ENCODE measurements at places on chromosomes 7 and 10.
A peak's percentile ranks its signal among the peaks of the same experiment; 100 is the strongest.

- no peak for DNase-seq
Observed at GRCh38 chr7:81774551-81774950, 4.7 kb upstream of the HGF start.

DNA sequence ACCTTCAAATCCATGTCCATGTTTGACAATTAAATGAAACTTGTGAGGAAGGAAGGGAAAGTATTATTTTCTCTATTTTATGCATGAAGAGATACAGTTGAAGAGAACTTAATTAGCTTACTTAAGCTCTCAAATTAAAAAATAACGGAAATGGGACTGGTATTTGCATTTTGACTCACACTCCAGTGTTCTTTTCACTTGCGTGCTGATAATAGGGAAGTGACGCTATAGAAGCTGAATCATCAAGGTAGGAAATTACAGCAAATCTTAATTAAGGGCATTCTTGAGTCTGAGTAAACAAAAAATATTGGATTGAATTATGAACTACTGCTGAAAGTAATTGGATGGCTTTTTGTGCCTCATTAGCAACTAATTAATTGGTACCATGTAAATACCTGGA, 44.0 kb upstream of the NPVF start:
- DNase-seq = no peak

DNA sequence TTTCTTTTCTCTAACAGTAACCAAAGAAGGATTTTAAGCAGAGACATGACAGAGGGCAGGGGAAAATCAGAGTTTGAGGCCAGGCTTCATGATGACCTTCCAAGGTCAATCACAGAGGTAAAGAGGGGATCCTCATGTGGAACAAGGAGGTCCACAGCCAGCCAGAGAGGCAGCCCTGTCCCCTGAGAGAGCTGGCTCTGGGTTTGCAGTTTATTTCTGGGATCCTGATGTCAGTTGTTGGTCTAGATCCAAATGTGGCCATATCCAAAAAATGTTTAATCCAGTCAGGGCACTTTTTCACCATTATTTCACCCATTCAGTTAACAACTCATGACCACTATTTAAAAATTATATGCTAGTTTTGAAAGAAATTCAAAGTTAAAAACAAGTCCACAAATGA, 45.6 kb downstream of the GPR141 start:
- DNase-seq = no peak

- no peak for DNase-seq
Observed at GRCh38 chr7:99296471-99296870, 23.8 kb downstream of the MYH16 start.

DNA sequence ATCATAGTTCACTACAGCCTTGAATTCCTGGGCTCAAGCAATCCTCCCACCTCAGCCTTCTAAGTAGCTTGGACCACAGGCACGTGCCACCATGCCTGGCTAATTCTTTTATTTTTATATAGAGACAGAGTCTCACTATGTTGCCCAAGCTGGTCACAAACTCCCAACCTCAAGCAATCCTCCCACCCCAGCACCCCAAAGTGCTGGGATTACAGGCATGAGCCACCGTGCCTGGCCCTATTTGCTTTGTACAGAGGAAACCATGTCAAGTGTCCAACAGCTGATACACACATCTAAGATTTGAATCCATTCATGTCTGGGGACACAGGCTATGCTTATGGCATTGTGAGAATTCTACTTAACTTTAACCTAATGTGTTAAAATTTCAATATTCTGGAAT, 29.9 kb upstream of the MPP7 start:
- DNase-seq = no peak

DNA sequence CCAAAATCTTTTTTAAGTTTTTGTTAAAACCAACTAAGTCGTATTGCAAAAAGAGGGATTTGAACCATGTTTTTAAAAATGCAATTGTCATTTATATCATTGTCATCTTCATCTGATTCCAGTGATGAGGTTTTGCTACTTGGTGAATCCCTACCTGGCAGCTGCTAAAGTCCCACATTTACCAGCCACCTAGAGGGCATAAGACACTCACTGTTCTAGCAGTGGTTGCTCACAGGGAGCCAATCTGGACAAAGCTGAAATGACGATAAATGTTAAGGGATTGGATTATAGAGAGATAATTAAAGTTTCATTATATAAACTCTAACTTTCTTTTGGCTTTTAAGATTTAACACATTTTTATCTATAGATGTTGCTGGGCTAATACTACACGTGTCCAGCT, 18.7 kb downstream of the KIFBP start:
- no peak for DNase-seq

DNA sequence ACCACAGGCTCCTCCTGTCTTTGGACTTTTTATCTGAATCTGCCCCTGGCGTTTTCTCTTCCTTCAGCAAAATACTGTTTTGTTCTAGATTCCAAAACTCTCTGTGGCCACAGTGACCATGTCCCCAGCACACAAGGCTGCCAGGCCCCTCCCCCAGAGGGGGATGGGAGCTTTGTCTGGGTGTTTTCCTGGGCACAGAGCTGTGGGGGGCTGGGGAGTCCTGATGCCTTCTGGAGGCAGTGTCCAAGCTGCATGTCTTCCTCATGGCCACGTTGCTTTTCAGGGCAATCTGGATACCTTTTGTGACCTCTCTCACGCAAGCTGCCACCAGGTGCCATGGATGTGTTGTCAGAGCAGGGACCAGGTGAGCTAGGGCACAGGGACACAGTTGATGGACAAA, 26.2 kb downstream of the ANTXRL start:
- no peak for DNase-seq

- DNase-seq = no peak
Observed at GRCh38 chr10:65846541-65846940, 1079.3 kb upstream of the LRRTM3 start.

DNA sequence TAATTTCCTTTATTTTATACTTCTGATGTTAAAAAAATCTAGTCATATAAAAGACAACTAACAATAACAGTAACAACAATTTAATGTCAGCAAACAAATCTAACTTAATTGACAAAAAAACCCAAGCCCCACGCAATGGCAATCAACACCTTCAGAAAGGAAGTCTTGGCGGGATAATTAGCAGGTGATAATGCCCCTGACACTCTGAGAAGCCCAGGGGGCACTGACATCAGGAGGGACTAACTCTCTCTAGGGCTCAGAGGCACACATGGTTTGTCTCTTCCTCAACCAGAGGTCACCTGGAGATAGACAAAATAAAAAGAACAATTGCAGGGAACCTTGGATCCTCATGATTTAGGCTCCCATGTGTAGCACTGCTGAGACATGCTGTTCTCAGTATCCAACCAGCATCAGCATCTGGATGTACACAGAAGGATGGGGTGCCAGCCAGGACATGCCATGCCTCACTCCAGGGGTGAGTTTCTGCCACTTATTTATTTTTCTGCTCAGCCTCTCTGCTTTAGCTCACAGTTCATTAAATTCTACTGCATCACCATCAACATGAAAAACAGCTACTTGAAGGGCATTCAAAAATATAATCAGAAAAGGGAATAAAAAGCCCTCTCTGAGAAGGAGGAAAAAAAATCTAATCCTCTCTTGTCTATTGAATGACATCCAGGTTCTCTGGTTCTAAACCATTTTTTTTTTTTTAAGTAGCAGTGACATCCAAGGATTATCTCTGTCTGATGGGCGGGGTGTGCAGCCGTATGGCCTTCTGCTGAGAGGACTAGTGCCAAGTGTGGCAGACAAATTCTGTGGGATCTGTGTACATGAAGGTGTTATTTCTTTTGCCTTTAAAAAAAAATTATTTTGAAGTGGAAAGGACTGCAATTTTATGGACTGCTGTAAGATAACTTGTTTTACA, 96.3 kb downstream of the ATXN7L1 start:
- DNase-seq = peak; percentile 32

DNA sequence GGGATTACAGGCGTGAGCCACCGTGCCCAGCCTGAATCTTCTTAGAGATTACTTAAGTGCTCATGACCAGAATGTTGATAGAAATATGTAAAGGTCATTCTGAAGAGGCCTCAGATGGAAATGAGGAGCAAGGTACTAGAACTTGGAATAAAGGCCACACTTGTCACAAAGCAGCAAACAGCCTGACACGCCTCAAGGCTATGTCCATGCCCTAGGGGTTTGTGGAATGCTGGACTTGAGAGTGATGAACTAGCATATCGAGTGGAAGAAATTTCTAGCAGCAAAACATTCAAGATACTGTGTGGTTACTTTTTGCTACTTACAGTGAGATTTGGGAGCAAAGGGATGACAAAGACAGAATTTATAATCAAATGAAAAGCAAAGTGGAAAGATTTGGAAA, 39.0 kb downstream of the ZNF438 start:
- DNase-seq = no peak

DNA sequence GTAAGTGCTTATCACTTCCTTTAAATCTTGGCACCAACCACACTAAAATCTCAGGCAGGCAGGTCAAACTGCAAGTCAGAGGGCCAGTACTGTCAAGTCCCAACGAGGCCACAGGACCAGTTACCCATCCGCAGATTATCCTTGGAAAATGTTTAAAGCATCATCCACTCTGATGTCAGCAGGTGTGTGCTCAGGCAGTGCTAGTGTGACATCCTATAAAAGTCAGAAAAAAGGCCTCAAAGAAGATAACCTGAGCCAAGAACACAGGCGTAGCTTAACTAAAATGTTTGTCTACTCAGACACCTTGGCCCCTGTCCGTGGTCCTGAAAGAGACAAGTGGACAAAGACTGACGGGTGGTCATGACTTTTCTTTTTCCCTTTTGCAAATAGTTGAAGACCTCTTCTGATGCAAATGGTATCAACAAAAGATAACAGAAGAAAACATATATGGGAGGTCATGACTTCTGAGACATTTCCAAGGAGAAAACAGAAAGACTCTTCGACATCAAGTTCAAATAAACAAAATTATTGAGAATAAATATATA, 309.3 kb downstream of the KCNMA1 start:
- DNase-seq = no peak

- DNase-seq = no peak
Observed at GRCh38 chr10:84405662-84406061, 77.3 kb downstream of the CCSER2 start.

DNA sequence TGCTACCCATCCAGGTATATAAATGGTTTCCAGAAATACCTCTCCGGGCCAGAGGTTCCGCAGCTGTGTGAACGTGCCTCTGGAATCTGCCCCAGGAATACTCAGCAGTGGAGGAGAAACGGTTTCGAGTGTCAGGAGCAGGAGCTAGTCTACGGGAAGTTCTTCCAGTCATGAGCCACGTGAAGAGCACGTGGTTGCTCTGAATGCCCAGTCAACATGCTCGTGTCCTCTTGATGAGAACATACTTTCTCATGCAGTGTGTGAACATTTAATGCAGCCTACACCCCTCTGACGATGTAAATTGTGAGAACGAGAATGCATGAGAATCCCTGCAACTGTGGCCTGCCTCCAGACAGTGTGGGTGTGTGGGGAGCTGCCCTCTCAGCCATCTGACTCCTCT, 277.0 kb upstream of the SHH start:
- DNase-seq = no peak

- DNase-seq = no peak
Observed at GRCh38 chr10:109902992-109903947, 20.0 kb downstream of the XPNPEP1 start.

- DNase-seq = no peak
Observed at GRCh38 chr10:121070275-121071070, 219.3 kb downstream of the WDR11 start.

GRCh38 chr10:49082766-49083165, 32.6 kb downstream of the VSTM4 start:
- peak; percentile 68 for DNase-seq

- peak; percentile 45 for DNase-seq
Observed at GRCh38 chr10:113494761-113495160, 58.1 kb upstream of the HABP2 start.

GRCh38 chr7:143381427-143382125, 431 bp downstream of the ZYX start:
- no peak for DNase-seq

DNA sequence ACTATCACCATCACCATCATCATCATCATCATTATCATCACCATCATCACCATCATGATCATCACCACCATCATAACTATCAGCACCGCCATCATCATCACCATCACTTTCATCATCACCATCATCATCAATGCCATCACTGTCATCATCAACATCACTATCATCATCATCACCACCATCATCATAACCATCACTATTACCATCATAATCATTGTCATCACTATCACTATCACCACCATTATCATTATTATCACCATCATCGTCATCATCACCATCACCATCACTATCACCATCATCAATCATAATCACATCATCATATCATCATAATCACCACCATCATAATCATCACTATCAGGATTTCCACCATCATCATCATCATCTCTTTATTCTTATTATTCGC, 20.6 kb downstream of the INSIG1 start:
- no peak for DNase-seq

DNA sequence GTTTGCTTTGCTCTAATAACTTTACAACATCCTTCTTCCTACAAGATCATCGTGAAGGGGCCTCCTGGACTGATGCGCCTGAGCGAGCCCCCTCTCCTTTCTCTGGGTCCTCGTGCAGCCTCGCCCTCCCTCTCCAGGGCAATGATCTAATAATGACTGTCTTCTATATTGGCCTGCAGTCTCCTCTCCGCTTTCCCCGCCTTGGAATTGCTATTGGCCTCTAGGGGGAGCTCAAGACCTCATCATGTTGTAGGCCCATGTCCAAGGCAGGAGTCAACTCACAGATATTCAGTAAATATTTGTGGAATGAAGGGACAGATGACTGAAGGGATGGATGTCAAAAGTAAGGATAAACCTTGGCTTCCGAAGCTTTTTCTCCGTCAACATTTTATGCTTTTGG, 1180.3 kb downstream of the TYW1 start:
- peak; percentile 68 for DNase-seq

- no peak for DNase-seq
Observed at GRCh38 chr10:48671914-48672595, 12.6 kb upstream of the WDFY4 start.

- DNase-seq = no peak
Observed at GRCh38 chr10:547591-548081, 141.8 kb downstream of the DIP2C start.

- DNase-seq = peak; percentile 26
Observed at GRCh38 chr7:44607141-44608068, 978 bp downstream of the OGDH start.

- no peak for DNase-seq
Observed at GRCh38 chr7:78601728-78602127, 803.2 kb downstream of the PHTF2 start.

DNA sequence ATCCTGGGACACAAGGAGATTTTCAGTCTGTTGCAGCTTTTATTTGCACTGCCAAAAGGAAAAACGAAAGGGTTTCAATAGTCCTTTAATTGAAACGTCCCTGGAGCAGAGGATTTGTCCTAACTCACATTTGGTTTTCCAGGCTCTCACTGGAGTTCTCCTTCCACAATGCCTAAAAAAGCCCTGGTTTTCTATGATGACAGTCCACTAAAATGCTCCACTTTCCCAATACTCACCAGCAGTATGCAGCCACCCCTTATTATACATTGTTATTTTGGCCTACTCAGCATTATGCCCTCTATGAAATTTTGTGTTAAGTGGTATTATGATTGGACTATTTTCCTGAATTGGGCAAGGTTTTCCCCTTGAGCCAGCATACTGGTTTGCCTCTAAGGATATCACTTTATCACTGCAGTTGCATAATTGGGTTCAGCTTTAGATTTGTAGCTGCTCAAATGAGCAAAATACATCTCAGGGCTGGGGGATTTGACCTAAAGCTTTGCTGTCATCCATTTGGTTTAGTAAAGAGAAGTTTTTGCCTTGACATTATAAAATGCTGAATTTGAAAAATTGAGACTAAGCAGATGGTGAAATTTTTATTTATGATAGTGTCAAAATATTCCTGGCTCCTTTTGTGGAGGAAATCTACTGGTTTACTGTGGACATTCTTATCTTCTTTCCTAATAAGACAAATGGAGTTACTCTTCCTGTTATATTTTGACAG, 239.2 kb downstream of the RNLS start:
- no peak for DNase-seq
